ENCODE measurements at places on chromosomes 13 and 19. TPM values are rescaled to one million over a fixed set of nuclear protein-coding genes. Genes with fewer than 3 reads are reported as not detected.

The ATP12A gene
- not detected for total RNA-seq

The ZNF98 gene
- not detected for total RNA-seq

The LYL1 gene
- 19.3 TPM for total RNA-seq

The GJA3 gene
- total RNA-seq: not detected

The RNF17 gene
- total RNA-seq: not detected

The CCDC169 gene
- 0.43 TPM for total RNA-seq

The FEM1A gene
- total RNA-seq: 13.2 TPM

The POU2F2 gene
- total RNA-seq: 0.11 TPM

The TUBB4A gene
- not detected for total RNA-seq

The ZNF414 gene
- total RNA-seq: 4.6 TPM

The CEACAM7 gene
- total RNA-seq: 1.9 TPM

The TDRD12 gene
- 0.17 TPM for total RNA-seq

The DKKL1 gene
- total RNA-seq: 0.43 TPM

The PSG11 gene
- not detected for total RNA-seq

The INAFM1 gene
- 1.1 TPM for total RNA-seq

The RETN gene
- total RNA-seq: not detected

The RAX2 gene
- not detected for total RNA-seq

The PRR20B gene
- total RNA-seq: not detected

The CAMSAP3 gene
- total RNA-seq: not detected

The MCEMP1 gene
- not detected for total RNA-seq

The ETFB gene
- 84.5 TPM for total RNA-seq

The RGCC gene
- total RNA-seq: 188 TPM

The TNFSF13B gene
- total RNA-seq: 0.69 TPM

The NLRP4 gene
- total RNA-seq: not detected

The CTXN1 gene
- total RNA-seq: 0.33 TPM

The FXYD1 gene
- total RNA-seq: not detected

The PLIN4 gene
- total RNA-seq: 1.5 TPM

The PODNL1 gene
- not detected for total RNA-seq

The ZNF667 gene
- 2.1 TPM for total RNA-seq

The SPTBN4 gene
- not detected for total RNA-seq

The PALM gene
- 28.6 TPM for total RNA-seq

The ACER1 gene
- not detected for total RNA-seq

The MVB12A gene
- total RNA-seq: 32.3 TPM

The LSM7 gene
- total RNA-seq: 78.6 TPM

The ZNF724 gene
- 3.7 TPM for total RNA-seq

The FOSB gene
- 16.9 TPM for total RNA-seq

The DMPK gene
- 5.6 TPM for total RNA-seq

The CACNA1A gene
- total RNA-seq: under 0.01 TPM

The CDC16 gene
- total RNA-seq: 40.3 TPM

The ZNF534 gene
- not detected for total RNA-seq

The NBEA gene
- 1.7 TPM for total RNA-seq

The THSD8 gene
- total RNA-seq: not detected

The EXOC3L2 gene
- 1.3 TPM for total RNA-seq

The ADM5 gene
- 0.52 TPM for total RNA-seq

The PALM3 gene
- total RNA-seq: not detected

The STOML3 gene
- not detected for total RNA-seq

The CGB2 gene
- not detected for total RNA-seq

The FRY gene
- 106 TPM for total RNA-seq

The ZNF225 gene
- 5.9 TPM for total RNA-seq

The RNF113B gene
- total RNA-seq: not detected

The FARP1 gene
- total RNA-seq: 17.2 TPM

The SOX1 gene
- not detected for total RNA-seq

The ACP5 gene
- 0.34 TPM for total RNA-seq

The KLK3 gene
- total RNA-seq: not detected

The TMC4 gene
- total RNA-seq: 0.34 TPM

The KCNN4 gene
- total RNA-seq: 0.11 TPM

The ZNF546 gene
- total RNA-seq: 2.9 TPM
